ENCODE measurements at places on chromosomes 7 and 10.

DNA sequence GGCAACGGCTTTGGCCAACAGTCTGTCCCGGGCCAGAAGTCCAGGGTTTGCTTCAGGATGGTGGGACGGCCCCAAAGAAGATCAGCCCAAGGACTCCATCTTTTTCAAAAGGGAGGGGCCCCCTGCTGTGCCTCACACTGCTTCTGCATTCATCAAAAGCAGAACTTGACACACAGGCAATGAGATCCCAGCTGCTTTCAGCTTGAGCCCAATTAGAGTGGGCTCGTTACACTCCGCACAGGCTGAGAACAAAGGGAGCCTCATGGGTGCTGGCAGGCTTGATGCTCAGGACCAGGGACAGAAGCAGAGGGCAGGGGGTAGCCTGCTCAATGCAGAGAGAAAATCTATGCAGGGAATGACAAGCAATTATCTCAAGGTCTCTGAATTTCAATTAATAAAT is 45.5 kb downstream of the VOPP1 start:
- DNase-seq = no peak

- DNase-seq = no peak
Measured at GRCh38 chr10:1665681-1666080, 71.6 kb downstream of the ADARB2 start.

DNA sequence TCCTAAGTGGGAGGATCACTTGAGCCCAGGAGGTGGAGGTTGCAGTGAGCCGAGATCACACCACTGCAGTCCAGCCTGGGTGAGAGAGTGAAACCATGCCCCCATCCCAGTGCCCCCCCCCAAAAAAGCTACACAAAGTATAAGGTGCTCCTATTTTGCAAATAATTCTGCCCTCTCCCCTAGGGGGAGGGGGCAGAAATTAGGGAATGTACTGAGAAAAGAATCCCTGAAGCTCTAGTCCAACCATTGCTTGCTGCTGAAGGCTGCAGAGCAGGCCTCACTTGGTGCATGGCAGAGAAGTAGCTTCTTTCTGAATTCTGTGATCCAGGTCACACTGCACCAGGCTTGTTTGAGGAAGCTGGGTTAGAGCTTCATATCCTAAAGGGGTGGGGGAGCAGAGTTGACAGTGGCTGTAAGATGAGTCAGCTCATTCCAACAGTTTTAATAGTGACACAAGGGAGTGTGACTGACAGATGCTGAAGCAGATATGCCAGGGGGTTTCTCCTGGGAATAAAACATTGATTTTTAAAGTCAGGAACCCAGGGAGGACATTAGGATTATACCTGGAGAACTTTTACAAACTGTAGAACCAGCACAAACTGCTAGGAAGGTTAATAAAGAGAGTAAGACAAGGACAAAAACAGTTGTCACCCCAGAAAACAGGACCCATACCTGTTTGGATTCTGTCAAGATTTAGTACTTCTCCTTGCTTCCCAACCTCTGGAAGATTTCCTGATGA is 32.8 kb upstream of the STRIP2 start:
- DNase-seq = no peak

DNA sequence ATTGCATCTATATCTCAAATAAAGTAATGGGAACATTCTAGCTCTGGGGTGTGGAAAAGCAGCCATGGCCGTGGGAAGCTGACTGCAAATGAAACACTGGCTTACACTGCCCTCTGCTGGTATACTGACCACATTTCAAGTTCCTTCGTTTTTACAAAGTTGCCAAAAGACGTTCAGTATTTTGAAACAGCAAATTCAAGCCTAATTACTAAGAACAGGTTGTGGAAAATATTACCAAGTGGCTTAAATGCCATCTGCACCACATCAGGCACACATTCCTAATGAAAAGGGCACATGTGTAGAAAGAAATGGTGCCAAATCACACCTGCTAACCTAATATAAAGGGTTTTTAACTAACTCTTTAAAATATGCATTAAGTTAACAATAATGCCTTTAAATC is 83.9 kb downstream of the JAZF1 start:
- DNase-seq = no peak

DNA sequence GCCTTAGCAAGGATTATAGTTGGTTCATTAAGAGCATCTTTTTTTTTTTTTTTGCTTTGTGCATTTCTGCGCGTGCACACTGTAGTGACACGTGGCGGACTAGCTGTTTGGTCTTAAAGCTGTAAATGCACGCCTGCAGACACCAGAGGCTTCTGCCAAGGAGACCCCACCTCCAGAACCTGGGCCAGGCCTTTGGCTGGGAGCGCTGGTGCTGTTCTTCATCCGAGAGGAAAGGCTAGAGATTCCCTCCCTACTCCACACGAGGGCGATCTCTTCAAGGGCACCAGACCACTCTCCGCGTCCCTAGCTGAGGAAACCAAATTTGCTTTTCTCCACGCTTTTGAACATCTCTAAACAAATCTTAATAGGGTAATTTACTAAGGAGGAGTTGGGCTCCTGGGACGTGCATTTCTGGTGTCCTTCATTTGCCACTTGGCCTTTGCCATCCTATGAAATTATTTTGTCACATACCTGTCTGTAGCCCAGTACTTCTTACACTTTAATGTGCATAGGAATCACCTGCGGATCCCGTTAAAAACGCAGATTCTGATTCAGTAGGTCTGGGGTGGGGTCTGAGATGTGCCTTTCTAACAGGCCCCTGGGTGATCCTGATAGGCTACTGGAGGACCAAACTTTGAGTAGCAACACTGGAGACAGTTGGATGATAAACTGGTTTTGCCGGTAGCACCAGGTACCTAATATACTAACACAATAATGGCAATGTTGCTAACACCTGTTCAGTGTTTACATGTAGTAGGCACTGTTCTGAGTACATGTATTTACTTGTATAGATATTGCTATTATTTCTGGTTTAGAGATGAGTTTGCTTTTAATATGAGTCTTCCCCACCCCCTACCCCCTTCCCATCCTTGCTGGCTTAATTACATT is 1.3 kb upstream of the SLC26A5 start:
- DNase-seq = no peak

DNA sequence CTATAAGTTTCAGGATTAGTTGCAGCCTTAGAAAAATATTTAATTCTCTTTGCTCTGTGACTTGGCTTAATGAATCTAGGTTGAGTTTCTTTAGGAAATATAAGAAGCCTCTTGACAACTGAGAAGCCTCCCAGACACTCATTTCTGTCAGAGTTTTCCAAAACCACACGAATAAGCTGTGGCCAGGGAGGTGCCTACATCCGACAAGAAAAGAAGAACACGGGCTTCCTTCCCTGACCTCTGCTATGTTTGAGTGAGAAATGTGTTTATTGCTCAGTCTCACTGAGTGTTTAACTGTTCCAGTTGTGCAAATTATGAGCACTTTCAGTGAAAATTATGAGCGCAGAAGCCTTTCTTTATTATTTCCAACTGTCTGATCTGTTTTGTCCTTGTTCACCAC is 105.0 kb downstream of the TRIL start:
- DNase-seq = no peak
